Adrenal gland (tissue), 19 donors: ENCODE measurements at places on chromosomes 1 and 21.

GRCh38 chr1:8631163-8631562, 186.3 kb downstream of the RERE start:
- H3K4me1 ChIP-seq, result no peaks in the 10 kb centered on the region
- no peak overlapping the region for H3K4me3 ChIP-seq
- no peaks in the 10 kb centered on the region for H3K36me3 ChIP-seq
- no peaks in the 10 kb centered on the region for H3K27me3 ChIP-seq

DNA sequence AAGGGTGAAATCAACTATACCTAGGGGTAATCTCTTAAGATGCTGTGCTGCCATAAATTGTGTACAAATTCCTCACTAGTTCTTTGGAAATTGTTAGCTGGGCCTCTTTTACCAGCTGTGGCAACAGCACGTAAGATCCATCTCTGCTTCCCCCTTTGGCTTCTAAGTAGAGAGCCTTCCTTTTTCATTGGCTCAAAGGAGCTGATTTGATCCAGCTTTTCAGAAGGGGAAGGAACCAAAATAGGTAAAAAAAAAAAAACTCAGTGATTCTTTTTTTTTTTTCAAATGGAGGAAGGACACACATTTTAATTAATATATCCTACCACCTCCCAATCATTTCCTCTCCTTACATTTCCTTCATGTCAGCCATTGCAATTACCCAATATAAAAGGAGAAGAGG, 4.0 kb upstream of the RCAN1 start:
- H3K27ac ChIP-seq, result no peak overlapping the region
- no peak for DNase-seq
- no peaks in the 10 kb centered on the region for H3K36me3 ChIP-seq
- H3K4me1 ChIP-seq, result peaks cover 8% of the 10 kb centered on the region
- no peak overlapping the region for H3K4me3 ChIP-seq

DNA sequence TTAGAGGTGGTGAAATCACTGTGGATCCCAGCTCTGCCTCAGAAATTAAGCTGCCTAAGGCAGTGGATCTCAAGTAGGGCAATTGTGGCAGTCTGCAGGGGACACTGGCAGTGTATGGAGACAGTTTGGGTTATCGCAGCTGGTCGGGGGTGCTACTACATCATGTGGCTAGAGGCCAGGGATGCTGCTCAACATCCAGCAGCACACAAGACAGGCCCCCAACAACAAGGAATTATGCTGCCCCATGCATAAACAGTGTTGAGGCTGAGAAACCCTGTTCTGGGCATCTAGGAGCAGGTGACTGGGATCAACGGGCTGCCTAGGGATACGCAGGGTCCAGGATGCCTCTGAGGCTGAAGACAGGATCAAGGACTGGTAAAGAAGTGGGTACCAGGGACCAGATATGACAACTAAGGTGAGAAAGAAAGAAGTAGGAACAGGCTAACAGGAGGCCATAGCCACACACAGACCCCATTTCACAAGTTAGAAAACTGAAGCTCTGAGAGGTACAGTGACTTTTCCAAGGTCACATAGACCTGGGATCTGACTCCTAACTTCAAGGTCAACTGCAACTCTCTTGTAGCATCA, 8.7 kb downstream of the BATF3 start:
- no peak for DNase-seq
- no peaks in the 10 kb centered on the region for H3K4me1 ChIP-seq
- H3K27me3 ChIP-seq, result no peaks in the 10 kb centered on the region
- no peak overlapping the region for H3K4me3 ChIP-seq
- no peaks in the 10 kb centered on the region for H3K36me3 ChIP-seq

DNA sequence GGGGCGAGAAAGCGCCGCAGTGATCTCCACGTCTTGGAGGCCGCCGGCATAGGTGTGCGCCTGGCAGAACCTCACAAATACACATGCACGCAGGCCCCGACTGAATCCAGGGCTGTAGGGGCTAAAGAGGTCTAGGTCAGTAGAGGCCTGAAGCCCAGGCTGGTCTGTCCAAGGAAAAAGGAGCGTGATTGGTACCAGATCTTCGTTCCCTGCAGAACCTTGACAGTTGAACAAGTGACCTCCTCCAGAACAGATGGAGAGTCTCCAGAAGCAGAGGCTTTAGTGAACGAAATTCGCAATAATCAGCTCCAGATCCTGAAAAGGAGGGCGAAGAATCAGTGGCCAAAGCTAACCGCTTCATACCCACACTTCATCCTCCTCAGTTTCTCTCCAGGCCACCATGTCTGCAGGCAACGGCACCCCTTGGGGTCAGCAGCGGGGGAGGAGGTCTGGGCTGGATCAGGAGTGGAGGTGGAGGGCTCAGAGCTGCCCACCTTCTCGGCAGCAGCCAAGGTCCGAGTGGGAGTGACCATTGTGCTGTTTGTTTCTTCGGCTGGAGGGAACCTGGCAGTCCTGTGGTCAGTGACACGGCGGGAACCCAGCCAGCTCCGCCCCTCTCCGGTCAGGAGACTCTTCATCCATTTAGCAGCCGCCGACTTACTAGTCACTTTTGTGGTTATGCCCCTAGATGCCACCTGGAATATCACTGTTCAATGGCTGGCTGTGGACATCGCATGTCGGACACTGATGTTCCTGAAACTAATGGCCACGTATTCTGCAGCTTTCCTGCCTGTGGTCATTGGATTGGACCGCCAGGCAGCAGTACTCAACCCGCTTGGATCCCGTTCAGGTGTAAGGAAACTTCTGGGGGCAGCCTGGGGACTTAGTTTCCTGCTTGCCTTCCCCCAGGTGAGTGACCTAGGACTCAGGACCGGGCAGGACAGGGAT, 749 bp upstream of the PEX11B start:
- no peaks in the 10 kb centered on the region for H3K36me3 ChIP-seq
- H3K4me3 ChIP-seq, result peak overlapping the region; percentile 68
- H3K4me1 ChIP-seq, result peaks cover 8% of the 10 kb centered on the region

DNA sequence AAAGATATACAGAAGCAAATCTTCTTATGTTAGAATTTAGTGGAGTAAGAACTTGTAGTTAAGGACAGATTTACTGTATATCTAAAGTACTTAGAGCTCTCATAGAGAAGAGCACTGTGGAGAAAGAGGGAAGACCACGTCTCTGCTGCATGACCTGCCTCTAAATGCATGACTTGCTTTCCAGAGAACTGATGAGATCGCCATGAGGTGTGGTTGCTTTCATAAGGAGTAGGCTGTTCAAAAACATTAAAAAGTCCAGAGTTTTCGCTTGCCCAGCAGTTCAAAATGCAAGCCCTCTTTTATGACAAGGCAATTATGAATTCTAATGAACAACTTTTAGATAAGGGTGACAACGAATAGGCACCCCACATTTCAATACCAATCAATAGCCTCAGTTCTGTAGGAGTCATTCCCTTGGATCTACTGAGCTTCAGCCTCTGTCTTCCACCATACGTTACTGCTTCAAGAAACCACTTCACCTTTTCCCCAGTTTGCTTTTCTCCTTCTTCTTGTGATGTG, 24.9 kb downstream of the SLC30A10 start:
- H3K27ac ChIP-seq, result no peak overlapping the region
- H3K36me3 ChIP-seq, result no peaks in the 10 kb centered on the region
- no peaks in the 10 kb centered on the region for H3K27me3 ChIP-seq
- H3K4me1 ChIP-seq, result peaks cover 6% of the 10 kb centered on the region
